SK-N-SH treated with all-trans-retinoic acid at 6 μM for 48 hours (cell line): ENCODE measurements at places on chromosomes 3 and 15.

GRCh38 chr3:159904911-159905310 is 83.7 kb upstream of the IL12A start:
- ATAC-seq = no peak

GRCh38 chr3:15989419-15989818 is 185.1 kb upstream of the GALNT15 start:
- ATAC-seq = no peak

- ATAC-seq = peak; percentile 76
These were observed 68.3 kb downstream of the GALK2 start for GRCh38 chr15:49238342-49238741.

DNA sequence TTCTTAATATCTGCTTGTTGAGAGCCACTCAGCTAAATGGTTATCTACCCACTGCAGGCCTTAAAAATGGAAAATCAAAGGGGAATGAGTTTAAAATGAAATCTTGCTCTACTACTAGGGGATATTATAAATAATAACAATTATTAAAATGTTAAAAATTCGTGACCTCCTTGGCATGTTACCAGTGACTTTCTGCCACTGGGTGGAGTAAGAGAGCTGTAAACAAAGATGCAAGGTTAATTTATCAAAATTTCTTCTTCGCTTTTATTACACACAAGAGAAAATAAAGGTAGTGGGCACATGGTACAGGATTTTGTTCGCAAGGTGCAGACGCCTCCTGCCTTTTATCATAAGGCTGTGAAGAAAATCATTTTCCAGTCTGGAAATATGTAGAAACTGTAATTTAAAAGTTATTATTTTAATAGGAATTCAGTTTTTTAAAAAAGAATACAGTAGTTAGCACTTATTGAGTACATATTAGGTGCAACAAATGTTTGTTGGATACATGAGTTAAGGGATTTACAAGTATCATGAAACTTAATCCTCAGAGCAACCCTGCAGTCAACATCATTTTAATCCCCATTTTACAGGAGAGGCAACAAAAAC is 272.6 kb downstream of the SUCLG2 start:
- ATAC-seq = 0 out of 3 replicates have a peak, but pooled peaks have one; percentile 13

DNA sequence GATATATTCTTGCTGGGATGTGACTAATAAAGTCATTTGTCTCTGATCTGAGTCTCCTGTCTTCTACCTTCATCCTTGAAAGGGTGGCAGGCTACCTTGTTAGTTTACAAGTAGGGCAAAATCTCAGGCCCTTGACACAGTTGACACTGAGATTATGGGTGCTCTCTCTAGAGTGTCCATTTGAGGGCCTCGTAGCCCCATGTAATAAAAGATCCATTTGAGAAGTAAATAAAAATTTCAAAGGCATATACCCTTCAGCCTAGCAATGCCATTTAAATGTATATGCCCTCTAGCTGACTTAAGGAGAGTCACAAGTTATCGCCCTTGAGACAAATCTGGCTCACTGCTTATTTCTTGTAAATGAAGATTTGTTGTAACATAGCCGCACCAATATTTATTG is 98.6 kb downstream of the TCF12 start:
- peak; percentile 84 for ATAC-seq

DNA sequence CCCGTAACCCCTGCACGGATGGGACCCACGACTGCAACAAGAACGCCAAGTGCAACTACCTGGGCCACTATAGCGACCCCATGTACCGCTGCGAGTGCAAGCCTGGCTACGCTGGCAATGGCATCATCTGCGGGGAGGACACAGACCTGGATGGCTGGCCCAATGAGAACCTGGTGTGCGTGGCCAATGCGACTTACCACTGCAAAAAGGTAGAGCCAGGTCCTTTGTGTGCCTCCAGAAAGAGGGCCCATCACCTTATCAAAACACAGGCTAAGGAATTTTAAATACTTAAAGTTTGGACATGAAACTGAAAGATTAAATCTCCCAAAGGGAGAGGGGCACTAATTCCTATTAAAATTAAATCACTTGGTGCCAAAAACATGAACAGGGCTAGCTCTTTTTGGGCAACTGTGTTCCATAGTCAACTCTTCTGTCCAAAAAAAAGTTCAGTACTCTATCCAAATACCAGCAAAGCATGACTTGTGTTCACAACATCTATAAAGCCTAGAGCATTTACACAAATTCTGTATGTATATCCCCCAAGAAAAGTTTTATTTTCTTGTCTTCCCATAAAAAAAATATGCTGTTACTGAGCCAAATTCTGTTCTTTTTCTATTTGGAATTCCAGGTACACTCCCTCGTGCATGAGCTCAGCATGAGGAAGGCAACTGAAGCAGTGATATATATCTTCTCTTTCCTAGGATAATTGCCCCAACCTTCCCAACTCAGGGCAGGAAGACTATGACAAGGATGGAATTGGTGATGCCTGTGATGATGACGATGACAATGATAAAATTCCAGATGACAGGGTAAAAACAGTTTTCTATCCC is 9.2 kb downstream of the THBS1 start:
- no peak for ATAC-seq

DNA sequence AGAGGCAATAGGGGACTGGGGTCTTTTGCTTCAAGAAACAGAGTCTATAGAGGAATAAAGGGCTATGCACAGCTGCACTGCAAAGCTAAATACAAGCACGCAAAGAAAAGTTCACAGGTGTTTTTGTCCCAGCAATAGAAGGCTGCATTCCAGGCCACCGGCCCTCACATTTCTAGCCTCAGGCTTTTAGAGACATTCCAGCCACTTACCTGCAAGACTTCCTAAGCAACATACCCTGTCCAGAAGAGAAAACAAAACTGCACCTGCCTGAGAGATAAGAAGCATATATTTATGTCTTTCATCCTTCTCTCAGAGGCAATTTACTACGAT is 220.5 kb downstream of the OPA1 start:
- ATAC-seq = no peak

DNA sequence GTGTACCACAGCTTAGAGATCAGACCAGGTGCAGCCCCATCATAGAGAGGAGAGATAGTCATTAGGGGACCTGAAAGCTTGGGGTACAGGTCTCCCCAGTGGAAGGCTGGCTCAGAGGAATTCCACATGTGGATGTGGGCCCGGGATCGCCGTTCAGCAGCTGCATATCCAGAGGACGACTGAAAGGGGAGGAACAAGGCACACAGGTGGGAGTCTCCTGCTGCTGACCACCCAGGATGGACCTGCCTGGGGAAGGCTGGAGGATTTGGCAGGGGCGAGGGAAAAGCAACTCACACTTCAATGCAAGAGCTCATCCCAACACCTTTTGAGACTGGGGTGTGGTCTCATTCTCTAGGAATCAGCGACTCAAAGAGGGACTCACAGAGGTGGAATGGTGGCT is 25.0 kb upstream of the MRPS22 start:
- ATAC-seq = no peak

GRCh38 chr15:20657084-20657483 is 115.5 kb upstream of the GOLGA6L6 start:
- ATAC-seq = no peak

DNA sequence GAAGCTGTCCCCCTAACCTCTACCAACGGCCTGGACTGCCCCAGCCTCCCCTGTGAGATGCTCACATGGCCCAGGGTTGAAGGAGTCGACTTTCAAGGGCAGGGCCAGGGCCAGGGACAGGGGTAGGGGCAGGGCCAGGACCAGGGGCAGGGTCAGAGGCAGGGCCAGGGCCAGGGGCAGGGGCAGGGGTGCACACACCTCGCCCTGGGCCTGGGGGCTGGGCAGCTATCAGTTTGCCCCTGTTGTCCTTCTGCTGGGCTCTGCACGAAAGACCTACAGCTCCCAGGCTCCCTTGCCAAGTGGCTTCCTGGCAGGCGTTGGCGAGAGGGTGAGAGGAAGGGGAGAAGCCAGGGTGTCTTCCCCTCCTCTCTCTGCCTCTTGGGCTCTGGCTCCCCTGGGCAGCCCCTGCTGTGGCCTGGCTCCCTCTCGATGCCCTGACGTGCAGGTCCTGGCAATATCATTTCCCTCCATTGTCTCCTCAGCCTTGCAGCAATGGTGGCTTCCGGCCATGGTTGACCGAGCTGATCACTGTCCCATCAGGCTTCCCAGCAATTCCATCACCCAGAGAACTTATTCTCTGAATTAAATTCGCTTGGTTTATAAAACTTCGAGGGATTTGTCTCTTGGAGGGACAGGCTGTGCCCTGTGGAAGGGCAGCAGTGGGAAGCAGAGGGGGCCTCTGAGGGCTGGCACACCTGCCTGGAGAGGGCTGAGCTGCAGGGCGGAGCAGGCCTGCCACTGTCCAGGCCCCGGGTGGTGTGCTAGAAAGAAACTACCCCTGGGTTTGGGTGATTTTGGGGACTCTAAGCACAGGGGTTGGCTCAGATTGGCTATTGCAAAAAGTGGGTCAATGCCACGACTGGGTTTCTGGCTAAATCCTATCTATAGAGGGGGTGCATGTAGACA is 13.9 kb downstream of the PRR23E start:
- ATAC-seq = no peak

DNA sequence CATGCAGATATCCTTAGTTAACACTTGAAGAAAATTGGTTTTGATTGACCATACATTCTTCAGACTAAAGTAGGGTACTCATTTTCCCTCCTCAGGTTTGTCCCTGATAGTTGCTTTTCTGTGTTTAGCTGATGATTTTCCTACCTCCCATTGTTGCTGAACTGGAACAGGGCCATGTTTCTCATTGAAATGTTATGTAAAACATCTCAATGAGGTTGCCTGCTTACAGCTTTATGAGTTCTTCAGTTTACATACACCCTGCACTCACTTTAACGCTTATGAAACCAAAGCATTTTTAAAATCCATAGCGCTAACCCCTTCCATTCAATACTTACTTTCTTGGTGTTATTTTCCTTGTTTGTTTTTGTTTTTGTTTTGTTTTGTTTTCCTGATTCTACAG is 61.9 kb downstream of the HMG20A start:
- peak; percentile 91 for ATAC-seq

DNA sequence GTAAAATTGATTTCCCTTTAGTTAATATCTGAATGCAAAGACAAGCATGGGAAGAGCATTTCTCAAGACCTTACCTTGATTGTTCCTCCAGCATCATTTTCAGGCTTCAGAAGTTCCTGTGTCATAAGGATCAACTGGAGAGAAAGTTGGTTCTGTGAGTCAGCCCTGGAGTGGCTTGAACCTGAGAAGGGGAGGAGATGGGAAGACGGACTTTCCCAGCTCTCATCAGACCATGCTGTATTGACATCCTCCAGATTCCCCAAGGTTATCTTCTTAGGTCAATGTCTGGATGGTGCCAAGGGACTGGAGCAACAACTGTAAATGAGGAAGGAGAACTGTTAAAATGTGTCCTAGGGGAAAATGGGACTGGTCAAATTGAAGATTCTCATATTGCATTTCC is 21.0 kb downstream of the RPSA start:
- ATAC-seq = no peak

DNA sequence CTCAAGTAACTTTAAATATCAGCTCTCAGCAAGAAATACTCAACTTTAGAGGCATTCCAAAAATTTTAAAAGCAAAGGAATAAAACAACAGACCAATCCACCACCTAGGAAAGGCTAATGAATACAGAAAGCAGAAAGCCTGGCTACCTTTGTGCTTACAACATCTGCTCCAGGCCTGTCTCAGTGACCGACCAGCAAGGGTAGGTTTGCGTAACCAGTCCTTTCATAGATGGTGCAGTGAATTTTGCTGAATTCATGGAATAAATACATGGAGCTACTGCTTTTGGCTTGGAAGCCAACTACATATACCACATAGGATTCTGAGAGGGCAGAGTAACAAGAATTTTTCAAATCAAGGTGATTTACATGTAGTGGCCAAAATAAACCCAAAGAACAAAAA is 27.2 kb downstream of the ETV5 start:
- no peak for ATAC-seq
